NCI-H1436 (cell line): ENCODE measurements at places on chromosomes 3 and 15.

DNA sequence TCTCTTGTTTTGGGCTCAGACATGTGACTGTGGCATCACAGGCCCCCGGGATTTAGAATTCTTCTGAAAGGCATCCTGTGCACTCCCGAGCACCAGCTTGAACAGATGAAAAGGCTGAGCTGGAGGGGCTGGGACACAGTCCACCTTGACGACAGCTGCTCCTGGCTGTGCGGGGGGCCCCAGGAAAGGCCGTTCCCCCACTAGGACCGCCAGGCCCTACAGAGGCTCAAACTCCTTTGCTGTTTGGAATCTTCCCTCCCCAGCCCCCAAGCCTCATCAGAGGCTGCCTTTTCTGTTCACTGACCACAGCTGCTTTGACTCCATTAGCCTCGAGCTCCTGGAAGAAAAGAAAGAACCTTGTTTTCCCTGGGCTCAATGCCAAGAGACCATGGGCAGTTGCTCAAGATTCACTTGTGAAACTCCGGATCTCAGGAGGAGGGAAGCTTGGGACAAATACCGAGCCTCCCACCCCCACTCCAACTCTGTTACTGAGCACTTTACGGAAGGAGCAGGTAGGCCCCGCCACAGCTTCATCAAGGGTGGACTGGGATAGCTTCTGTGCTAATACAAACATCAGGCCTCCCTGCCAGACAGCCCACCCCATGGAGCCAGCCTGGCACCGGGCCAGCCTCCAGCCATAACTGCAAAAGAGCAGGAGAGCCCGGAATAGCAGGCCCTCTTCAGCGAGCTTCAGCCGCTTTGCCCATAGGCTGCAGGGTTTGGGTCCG is 15.7 kb downstream of the CIDEC start:
- DNase-seq, result no peak

- DNase-seq, result no peak
Measured at GRCh38 chr3:84601303-84601702, 357.5 kb upstream of the CADM2 start.

- DNase-seq, result no peak
Measured at GRCh38 chr3:42937334-42937733, 31.4 kb downstream of the ZNF662 start.

DNA sequence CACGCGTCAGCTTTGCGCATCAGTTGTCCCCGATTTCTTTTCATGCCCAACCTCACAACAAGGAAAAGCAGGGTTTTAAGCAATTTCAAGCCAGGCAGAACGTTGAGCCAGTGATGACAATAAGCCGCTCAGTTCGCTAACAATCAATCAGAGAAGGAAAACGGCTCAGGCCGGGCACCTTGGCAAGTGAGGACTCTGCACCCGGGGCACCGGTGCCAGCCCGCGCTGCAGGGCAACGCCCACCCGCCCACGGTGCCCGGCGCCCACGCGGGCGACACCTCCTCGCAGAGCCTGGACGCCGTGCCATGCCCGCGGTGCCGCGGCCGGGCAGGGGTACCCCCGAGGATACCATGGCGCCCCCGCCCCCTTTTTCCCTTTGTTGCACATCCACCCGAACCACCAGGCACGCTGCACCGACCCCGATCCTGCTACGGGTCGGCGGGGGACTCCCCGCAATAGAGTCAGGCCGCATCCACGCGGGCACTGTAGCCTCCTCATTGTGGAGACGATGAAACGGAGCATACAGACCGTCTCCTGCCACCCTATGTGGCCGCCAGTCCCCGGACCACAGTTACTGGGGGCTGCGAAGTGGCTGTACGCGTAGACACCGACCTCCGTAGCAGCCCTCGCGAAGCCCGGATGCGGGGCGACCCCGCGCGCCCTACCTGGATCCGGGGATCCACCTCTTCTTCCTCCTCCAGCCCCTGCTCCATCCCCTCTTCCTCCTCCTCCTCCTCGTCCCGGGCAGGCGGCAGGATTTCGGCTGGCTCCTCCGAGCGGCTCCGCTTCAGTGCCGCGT is 581 bp downstream of the SH3BP5 start:
- DNase-seq, result no peak

DNA sequence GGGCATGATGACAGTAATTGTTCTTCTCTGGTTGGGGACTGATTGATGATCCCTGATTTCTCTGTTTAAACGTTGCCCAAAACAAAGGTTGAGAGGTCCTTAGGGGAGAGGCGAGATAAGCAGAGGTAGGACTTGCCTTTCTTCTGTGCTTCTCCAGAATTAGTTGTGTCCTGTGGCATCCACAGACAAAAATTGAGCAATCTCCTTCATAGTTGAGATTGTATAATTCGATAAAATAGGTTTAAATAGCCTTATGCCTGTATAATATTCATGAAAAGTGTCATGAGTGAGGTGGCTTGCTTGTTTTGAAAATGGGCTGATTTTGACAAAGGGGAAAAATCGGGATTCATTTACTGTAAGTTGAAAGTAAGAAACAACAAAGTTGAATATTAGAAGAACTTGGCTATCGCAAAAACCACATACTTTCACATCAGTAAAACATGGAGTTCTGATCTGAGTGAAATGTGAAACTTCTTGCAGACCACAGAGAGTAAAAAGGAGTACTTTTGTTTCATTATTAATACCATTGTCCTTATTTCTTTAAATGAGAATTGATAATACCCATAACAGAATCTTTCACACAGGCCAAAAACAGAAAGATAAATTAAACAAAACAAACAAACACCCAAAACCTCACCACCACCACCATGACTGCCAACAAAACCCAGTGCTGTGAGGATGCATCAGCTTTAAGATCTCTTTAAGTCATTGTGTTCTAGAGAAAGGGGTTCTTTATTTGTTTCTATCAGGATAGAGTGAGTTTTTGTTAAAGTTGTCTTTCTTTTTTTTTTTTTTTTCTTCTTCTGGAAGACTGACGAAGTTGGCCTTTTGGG is 155.7 kb downstream of the LPP start:
- DNase-seq, result no peak

DNA sequence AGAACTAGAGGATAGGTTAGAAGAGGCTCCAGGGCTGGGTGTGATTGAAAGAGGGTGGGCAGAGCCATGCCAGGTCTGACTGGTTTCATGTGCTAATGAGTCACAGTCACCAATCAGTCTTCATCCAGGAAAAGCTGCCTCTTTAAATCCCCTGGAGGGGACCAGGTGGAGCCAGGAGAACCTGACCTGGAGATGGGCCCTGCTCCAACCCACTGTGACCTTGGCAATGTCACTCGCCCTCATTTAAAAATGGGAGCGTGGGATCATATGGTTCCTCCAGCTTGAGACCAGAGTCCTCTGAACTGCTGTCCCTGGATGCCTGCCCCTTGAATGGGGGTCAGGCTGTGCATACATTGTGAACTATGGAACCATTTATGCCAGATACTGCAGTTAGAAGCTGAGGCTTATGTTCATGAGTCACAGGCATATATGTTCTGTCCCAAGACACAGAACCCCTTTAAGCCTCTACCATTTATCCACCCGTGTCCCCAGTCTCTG is 23.0 kb downstream of the HES1 start:
- no peak for DNase-seq

DNA sequence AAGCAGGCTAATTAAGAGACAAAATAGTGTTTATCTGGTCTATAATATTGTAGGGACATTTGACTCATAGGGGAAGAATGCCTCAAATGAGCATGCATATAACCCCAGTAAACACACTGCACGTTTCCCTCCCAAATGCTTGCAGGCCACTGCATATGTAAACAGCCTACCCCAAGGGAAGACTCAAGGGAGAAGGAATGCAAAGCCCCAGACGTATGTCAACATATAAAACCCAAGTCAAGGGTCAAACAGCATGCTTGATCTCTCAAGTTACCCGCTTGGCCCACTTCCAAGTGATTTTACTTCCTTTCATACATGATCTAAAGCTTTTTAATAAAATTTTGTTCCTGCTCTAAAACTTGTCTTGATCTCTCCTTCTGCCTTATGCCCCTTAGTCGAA is 1090.0 kb downstream of the OTOL1 start:
- DNase-seq, result no peak

DNA sequence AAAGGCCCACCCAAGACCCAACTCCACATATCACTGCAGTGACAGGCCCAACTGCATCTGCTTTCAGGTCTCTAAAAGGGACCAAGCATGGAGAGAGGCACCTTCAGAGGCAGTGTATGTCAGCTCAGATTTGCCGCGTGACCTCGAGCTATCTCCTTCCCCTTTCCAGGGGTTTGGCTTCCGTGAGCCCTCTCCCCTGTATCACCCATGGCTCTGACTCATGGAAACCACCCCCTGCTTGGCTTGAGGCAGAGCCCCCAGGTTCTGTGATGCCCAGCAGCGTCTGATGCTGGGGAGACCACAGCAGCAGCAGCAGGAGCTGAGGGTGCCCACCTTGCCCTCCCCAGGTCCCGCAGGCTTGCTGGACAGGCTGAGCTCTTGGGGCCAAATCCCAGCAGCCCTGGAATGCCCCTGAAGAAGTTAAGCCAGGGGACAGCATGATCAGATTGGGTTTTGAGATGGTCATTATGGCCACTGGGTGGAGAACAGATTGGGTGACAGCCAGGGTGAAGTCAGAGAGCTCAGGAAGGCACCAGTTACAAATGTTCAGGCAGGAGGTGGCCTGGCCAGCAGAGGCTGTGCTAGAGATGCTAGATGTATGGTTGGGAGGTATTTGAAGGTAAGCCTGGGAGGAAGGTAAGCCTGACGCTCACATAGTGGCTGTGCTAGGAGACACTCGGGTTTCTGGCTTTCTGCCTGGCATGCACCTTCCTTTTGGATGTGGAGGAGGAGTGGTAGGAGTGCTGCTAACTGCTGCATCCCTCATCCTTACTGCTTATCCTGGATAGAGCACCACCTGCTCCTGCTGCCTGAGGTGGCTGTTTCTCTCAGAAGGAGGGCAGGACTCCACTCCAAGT is 42.9 kb downstream of the FGD5 start:
- DNase-seq, result no peak

DNA sequence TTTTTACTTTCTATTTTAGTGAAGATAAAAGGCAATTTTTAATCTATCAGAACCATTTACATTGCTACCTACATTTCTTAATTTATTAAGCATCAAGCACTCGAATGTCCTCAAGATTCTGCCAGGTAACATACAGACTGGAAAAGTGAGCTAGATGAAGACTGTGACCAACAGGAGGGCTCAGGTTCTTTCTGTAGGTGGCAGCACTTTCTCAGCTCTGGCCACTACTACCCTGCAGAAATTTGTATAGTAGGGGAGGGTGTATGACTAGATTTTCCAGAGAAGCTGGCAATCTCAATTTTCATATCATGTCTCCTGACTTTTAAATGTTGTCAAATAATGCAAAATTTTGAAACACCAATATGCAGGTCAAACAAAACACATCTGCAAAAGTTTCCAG is 165.0 kb upstream of the SUCLG2 start:
- no peak for DNase-seq

GRCh38 chr3:122572940-122573412 is 4.5 kb upstream of the PARP15 start:
- DNase-seq, result peak; percentile 5

- DNase-seq, result no peak
Measured at GRCh38 chr15:96355568-96356187, 25.2 kb downstream of the NR2F2 start.

DNA sequence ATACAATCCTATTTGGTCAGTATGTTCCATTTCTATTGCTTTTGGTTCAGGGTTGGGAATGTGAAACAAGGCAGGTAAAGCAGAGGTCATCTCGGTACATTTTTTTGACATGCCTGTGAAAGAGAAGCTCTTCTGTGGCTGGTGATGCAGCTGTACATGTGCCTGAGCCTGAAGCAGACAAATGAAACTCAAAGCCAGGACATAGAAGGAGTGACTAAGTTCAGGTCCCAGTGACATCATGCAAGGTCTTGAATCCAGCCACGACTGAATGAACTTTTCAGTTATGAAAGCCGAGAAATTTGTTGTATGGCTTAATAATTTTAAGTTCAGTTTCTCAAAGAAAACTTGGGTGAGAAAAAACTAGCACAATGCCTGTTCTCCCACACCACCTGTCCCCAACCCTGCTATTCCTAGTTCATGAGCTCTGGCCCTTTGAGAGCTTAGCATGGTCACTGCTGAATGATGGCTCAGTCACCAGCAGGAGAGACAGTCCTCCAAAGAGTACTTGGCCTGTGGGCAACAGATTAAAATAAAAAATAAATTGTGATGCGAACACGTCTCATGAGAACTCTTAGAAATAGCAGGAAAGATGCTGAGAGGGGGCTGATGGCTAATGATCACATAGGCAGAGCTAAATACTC is 600.2 kb upstream of the GRM7 start:
- no peak for DNase-seq
